ENCODE measurements at places on chromosomes 13 and 19.

DNA sequence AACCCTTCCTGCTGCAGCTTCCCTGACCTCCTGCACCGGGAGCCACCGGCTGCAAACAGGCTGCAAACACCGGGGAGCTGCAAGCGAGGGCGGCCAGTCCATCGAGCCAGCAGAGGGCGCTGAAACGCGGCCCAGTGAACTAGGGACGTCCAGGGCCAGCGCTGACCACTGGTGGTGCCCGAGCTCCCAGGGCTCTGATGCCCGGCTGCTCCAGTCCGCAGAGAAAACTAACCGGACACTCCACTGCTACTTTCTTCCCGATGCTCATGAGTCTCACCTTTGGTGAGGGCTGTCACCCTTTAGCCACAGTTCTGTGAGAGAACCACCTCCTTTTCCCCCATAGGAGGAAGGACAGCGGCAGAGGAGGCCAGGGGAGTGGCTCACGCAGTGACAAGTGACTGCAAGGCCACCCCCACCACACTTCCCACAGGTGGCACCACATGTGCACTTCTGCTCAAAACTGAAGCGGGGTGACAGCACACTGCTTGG, 82.8 kb upstream of the MTIF3 start:
- DNase-seq = peak; percentile 76

DNA sequence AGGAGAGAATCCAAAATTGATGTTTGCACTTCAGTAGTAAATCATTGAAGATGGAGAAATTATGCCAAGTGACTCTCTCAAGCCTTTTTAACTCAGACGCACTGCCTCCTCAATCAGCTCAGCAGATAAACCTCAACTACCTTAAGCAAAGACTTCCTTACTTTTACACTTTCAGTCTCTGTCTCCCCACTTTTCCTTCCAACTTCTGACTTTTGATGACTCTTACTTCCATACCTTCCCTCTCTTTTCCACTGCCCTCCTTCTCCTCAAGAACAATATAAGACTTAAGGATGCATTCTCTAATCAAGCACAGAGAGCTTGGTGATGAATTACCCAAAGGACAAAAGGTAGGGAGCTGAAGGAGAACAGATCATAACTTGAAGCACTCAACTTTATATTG, 4.8 kb upstream of the DACH1 start:
- no peak for DNase-seq

GRCh38 chr19:38845374-38846024, 4.3 kb downstream of the HNRNPL start:
- DNase-seq = no peak

DNA sequence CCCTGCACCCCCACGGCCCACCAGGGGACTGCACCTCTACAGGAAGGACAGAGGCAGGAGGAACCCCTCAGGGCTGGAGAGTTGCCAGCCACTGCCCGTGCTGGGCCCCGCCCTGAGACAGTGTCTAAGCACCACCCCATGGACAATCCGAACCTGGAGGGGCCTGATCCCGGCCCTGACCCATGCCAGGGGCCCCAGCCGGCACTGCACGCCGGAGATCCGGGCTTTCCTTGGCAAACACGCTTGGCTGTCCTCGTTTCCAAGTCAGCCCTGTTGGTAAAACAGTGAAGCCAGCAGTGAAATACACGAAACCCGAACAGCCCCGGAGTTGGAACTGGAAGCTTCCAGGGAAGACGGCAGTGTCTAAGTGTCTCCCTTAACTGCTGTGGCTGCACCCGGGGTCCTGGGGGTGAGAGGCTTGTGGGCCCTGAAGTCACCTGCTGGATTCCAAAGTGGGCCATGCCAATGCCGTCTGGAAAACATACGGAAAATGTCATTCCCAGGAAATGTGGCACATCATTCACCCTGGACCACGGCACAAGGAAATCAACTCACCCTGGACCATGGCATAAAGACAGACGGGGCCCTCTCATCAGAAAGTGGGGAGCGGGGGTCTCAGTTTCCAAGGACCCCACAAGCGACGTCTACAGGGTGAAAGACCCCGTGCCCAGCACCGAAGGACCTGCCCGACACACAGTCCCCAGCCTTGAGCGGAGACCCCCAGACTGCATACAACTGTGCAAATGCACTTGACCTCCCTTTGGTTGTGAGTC, 30.9 kb downstream of the RASA3 start:
- no peak for DNase-seq

DNA sequence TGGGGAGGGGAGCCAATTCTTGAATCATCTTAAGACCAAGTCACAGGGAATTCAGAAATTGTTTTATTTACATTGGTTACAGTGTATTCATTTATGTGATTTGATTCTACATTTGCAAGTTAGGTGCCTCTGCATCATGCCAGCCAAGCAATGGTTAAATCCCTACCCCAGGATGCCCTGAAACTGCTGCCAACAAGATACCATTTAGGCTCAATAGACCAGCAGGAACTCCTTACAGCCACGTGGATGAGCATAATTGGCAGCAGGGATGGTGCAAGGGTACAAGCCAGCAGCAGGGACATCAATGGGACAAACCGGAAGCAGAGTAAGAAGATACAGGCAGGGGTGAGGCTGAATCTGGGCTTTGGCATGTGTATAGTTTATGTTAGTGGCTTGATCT, 72.4 kb upstream of the NBEA start:
- no peak for DNase-seq

GRCh38 chr13:36242761-36243160, 28.4 kb upstream of the SOHLH2 start:
- DNase-seq = no peak

- no peak for DNase-seq
These were observed 10.6 kb downstream of the DAND5 start for GRCh38 chr19:12979974-12980373.

DNA sequence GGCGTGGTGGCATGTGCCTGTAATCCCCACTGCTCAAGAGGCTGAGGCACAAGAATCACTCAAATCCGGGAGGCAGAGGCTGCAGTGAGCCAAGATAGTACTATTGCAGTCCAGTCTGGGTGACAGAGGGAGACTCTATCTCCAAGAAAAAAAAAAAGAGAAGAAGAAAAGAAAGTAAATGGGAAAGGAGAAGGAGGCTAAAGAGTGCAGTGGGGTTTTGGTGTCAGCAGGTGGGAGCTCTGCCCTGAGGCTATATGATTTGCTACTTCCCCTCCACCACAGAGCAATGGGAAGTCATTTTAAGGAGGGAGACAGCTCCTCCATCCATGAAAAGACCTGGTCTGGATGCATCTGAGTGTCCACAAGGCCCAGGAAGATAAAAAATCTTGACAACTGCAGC, 23.1 kb downstream of the UNC13A start:
- no peak for DNase-seq

GRCh38 chr13:26485786-26486185, 71.7 kb upstream of the WASF3 start:
- no peak for DNase-seq

- no peak for DNase-seq
These were observed 1.7 kb downstream of the DPY19L3 start for GRCh38 chr19:32407004-32407992.

DNA sequence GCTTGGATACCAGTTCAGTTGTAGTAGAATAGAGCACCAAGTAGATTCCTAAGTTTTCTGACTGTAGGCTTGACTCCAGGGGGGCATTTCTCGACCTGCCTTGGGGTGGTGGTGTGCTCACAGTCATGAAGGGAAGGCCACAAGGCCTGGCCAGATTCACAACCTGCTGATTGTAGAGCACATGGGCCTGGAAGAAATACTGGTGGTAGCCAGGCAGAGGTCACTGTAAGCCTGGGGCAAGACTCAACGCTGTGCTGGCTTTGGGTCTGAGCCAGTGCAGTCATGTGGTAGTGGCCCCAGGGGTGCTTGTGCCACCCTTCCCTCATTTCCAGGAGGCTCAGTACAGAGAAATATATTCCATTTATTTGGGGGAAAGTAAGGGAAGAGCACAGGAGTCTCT, 832.3 kb upstream of the SLC10A2 start:
- no peak for DNase-seq

DNA sequence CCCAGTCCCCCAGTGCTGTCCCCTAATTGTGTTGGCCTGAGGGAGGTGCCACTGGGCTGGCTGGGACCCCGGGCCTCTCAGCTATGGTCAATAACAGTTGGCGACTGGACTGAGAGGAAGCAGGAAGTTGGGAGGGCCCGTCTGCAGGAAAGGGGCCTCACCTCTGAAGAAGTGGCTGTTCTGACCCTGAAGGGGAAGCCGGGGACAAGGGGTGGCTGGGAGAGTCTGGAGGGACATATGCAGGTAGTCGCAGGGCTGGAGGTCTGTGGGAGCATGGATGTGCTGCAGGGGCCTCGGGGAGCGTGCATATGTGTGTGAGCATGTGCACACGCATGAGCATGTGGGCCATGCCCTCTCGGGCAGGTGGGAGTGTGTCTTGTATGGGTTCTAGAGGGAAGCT, 5.9 kb downstream of the PKN1 start:
- no peak for DNase-seq

DNA sequence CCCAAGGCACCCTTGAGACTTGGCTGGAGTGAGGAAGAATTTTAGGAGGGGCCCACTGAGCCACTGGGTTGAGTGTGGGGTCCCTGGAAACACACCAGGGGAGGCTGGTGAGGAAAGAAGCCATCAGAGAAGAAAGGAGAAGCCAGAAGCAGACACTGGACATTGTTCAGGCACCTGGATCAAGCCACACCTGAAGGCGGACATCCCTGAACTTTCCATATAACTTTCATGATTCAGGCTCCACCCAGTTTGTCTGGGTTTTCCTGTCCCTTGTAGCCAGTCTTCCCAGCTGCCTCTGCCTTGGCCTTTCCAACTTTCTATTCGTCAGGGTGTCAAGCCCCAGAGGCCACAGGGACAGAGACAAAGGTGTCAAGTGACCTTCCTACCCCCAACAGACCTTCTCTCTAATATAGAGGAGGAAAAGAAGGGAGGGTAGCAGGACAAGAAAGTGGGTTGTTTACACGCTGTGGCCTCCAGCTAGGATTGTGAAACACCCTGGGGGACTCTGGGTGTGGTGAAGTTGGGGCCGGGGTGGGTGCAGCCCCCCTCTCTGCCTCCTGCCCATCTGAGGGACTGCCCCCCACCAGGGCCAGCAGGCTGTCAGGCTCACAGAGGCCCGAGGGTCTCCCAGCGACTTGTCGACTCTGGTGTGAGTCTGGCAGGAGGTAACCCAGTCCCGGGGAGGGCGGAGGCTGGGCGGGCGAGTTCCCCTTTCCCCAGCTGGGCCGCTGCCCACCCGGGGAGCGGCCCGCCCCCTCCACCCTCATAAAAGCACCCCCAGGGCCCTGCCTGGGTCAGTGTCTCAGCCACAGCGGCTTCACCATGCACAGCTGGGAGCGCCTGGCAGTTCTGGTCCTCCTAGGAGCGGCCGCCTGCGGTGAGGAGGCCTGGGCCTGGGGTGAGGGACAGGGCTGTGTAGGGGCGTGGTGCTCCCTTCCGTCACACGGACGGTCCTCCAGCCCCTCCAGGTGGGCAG, at the start of gene CFD:
CFD (plus strand) TSS at position 797 of the 976 bp plus-strand sequence; CDS start at position 823, 26 bp downstream.
- peak; percentile 30 for DNase-seq

GRCh38 chr13:33349288-33349985, 63.9 kb upstream of the STARD13 start:
- DNase-seq = no peak

GRCh38 chr13:25771641-25772478, 280.0 kb downstream of the SHISA2 start:
- DNase-seq = no peak

DNA sequence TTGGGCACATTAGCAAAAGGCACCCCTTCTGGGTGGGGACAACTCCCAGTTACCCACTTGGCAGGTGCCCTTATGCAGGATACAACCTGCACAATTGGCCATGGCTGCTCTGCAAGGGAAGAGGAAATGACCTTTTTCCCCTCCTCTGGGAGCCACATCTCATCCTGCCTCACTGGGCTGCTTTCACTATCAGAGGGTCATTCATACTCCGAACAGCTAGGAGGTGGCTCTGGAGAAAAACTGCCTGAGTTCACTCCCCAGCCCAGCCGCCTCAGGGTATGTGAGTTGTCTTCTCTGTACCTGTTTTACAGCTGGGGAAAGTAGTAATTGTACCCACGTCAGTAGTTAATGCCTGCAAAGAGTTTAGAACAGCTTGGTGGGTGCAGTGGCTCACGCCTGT, 7.1 kb upstream of the ACTN4 start:
- DNase-seq = no peak

DNA sequence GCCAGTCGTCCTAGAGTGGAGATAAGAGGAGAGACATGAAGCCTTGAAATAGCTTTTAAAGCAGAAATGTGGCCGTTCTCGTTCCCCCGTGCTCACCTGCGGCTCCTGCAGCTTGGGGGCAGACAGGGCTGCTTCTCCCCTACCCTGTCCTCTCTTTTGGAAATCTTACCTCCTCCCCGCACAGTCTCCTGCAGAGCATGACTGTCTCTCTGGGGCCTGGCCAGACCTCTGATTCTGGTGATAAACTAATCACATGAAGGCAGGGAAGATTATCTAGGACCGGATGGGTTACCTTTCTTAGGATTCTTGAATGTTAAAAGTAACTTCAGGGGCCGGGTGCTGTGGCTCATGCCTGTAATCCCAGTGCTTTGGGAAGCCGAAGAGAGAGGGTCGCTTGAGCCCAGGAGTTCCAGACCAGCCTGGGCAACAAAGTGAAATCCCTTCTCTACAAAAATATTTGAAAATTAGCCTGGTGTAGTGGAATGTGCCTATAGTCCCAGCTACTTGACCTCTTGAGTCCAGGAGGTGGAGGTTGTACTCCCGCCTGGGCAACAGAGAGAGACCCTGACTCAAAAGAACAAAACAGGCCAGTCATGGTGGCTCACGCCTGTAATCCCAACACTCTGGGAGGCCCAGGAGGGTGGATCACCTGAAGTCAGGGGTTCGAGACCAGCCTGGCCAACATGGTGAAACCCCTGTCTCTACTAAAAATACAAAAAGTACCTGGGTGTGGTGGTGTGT, 8.1 kb downstream of the CEBPA start:
- DNase-seq = no peak

DNA sequence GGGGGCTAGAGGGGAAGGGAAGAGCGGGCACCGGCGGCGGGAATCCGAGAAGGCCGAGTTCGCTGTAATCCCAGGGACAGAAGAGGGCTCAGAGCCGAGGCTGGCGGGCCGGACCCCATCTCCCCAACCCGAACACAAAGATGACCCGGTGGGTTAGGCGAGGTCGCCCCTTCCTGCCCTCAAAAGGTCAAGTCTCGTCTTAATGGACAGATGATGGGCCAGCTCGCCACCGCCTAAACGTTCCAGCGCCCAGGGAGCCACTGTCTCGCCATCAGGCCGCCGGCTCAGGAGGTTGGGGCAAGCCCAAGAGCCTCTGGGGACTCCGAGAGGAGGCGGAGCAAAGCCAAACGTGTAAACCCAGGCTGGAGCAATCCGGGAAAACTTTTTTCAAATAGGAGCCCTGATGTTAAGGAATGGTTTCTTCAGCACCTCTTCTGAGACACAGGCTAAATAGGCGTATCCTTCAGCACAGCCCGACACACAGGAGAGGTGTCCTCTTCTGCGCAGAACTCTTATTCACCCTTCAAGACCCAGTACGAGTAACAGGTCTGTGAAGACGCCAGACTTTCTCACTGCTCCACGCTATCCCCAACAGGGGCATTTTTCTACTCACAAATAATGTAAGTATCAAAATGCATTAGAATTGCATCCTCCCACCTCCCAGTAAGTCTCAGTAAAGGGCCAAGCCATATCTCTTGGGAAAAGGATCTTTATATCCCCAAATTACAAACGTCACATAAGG, 6.3 kb upstream of the POU4F1 start:
- no peak for DNase-seq
